Amygdala (tissue), 56 donors: ENCODE measurements at places on chromosomes 3 and 15.

DNA sequence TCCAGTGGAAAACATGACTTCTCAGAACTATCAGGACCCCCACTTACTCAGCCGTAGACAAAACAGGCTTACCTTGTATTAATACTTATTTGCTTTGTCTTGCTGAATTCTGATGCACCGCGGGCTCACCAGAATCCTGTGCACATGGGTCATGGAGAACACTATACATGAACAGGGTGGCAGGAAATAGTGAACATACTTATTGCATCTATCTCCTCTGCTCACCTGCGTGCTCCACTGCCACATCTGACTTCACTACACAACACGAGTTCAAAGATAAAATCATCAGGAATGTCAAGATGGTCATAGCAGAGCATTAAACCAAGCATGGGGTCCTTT lies 10.7 kb upstream of the MAPK6 start:
- DNase-seq = no peak

- no peak for DNase-seq
Measured at GRCh38 chr3:47193871-47194859, 30.3 kb upstream of the SETD2 start.

- no peak for DNase-seq
Measured at GRCh38 chr3:119647843-119648575, 12.4 kb downstream of the POPDC2 start.

DNA sequence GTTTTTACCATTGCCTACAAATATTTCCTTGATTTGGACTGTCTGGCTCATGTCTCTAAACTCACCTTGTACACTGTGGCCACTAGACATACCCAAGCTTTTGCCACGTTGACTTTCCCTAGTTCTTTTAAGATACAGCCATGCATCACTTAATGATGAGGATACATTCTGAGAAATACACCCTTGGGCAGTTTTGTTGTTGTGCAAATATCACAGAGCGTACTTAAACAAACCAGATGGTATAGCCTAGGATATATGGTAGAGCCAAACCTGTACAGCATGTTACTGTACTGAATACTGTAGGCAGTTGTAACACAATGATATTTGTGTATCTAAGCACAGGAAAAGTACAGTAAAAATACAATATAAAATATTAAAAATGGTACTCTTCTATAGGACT lies 5.5 kb downstream of the ARHGEF26 start:
- DNase-seq = no peak

GRCh38 chr15:67593562-67593961 lies 51.1 kb downstream of the MAP2K5 start:
- DNase-seq = no peak

DNA sequence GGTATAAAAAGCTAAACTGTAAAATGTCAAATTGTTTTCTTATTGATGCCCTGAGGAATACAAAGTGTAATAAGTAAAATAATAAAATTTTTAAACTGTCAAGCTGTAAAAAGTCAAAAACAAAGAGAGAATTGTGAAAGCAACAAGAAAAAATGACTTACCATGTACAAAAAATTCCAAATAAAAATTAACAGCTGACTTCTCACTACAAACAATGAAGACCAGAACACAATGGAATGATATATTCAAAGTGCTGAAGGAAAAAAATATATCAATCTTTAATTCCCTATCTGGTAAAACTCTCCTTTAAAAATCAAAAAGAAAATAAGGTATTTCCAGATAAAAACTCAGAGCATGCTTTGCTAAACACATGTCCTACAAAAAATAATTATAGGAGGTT lies 883.5 kb downstream of the IGSF11 start:
- no peak for DNase-seq

DNA sequence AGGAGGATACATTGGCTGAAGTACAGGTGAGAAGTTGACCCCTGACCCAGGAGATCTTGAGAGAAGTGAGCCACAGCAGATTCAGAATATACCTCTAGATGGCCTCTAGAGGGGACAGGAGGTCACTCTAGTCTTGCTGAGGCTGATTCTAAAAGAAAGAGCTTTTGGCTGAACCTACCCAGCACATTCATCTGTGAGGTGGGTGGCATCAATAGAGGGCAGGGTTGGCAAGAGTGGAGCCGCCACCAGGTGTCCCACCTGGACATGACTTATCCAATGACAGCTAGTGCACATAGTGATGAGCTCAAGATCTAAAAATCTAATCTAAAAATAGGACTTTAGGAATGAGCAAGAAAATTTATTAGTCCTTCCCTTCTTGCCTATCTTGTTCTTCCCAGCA lies 51.6 kb downstream of the CYP19A1 start:
- no peak for DNase-seq

DNA sequence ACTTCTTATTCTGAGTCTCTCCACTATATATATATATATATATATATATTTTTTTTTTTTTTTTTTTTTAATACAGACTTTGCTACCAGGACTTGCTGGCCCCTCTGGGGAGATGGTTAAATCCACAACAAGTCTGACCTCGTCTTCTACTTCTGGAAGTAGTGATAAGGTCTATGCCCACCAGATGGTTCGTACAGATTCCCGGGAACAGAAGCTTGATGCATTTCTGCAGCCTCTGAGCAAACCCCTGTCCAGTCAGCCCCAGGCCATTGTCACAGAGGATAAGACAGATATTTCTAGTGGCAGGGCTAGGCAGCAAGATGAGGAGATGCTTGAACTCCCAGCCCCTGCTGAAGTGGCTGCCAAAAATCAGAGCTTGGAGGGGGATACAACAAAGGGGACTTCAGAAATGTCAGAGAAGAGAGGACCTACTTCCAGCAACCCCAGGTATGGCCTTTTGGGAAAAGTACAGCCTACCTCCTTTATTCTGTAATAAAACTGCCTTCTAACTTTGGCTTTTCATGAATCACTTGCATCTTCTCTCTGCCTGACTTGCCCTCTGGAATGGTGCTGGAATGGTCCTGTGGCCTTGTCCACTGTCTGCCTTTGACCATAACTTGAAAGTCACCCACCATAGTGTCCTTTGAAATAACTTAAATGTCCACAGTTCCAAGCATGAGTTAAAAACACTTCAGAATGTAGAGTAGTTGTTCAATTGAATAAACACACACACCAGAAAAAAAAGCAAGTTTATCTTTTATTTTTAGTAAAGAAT lies 32.4 kb downstream of the MLH1 start:
- no peak for DNase-seq

DNA sequence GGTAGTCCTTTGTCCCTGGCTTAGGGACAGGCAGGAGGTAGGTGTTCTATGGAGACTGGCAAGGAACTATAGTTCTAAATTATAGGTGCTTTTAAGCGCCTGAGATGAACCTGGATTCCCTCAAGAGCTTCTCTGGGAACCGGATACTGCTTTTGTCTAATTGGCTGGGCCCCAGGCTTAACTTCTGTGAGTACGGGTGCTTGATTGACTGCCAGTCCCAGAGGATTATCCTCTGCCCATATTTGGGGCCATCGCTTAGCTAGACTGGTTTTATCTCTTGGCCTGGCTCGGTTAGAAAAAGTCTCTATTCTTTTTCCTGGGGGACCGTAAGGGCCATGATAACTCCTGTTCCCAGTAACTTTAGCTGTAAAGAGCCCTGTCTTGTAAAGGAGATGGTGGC lies 339.1 kb downstream of the KCNH8 start:
- DNase-seq = no peak

GRCh38 chr3:175695251-175695650 lies 836.1 kb downstream of the NAALADL2 start:
- DNase-seq = no peak

DNA sequence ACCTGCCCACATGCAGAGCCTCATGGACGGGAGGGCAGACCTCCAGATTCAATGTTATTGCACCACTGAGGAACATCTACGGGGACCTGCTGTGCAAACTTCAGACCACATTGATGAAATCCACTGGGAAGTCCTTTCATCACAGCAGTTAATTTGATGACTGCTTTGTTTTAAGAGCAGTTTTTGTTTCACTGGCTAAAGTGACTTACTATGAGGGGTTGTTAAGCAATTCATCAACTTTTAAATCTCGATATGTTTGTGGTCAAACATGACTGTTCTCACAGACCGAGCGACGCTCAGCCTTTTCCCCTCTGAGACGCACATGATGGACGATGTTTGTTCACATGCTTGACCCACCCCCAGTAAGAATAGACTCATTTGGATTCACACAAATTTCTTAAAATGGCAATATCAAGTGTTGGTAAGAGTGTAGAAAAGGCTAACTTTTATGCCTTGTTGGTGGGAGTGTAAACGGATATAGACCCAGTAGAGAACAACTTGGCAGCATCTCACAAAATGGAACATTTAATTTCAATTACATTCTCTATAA lies 35.9 kb upstream of the IREB2 start:
- DNase-seq = no peak

- no peak for DNase-seq
Measured at GRCh38 chr3:124847051-124847450, 40.1 kb downstream of the ITGB5 start.

GRCh38 chr15:66724732-66725463 lies 22.9 kb downstream of the SMAD6 start:
- no peak for DNase-seq

GRCh38 chr15:88849376-88850072 lies 45.8 kb downstream of the HAPLN3 start:
- no peak for DNase-seq

DNA sequence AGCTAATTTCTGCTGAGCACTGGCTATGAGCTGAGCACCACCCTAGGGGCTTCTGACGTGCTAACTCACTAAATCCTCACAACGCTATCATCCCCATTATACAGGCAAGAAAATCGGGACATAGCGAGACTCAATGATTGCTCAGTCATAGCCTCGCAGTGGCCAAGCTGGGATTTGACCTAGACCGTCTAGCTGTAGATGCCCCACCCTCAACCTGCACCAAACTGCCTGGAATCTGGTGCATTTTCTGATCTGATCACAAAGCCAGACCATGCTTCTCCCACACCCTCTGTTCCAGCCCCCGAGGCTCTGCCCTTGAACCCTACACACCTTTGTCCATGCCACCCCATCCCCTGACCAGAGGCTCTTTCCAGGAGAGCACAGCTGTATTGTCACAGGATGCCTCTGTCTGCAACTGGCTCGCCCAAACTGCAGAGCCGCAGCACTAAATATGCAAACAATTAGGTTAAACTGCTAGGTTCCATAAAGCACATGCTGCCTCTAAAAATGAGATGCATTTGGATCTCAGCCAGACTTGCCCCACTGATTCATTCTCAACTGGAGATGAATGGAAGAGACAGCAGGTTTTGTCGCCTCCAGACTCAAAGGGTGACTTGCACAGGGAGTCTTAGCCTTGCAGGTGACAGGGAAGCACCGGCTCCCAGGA lies 95.2 kb downstream of the NUP210 start:
- DNase-seq = no peak

GRCh38 chr3:194534243-194534642 lies 47.4 kb upstream of the ATP13A3 start:
- DNase-seq = no peak

DNA sequence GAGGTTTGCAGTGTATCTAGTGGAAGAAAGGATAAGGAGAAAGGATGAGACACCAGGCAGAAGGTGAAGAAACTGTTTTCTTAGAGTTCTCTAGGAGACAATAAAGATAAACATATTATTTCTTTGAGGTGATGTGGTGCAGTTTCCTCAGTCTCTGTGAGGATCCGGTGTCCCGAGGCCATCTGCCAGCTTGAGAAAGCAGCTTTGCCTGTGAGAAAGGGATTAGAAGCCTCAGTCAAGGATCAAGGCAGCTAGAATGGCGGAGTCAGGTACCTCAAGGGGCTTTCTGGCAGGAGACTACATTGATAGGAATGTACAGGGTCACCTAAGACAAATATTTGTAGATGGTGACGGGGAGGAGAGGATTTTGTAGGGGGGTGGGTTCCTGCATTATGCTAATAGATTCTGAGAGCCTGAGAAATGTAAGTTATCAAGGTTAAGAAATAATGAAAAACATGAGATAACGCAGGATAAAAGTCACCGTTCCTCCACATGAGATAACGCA lies 103.9 kb upstream of the MB21D2 start:
- DNase-seq = no peak

GRCh38 chr3:129727707-129728106 lies 121.2 kb upstream of the PLXND1 start:
- DNase-seq = no peak

GRCh38 chr3:148202386-148202785 lies 495.3 kb upstream of the AGTR1 start:
- no peak for DNase-seq

- DNase-seq = no peak
Measured at GRCh38 chr3:19342389-19342788, 194.1 kb downstream of the KCNH8 start.

DNA sequence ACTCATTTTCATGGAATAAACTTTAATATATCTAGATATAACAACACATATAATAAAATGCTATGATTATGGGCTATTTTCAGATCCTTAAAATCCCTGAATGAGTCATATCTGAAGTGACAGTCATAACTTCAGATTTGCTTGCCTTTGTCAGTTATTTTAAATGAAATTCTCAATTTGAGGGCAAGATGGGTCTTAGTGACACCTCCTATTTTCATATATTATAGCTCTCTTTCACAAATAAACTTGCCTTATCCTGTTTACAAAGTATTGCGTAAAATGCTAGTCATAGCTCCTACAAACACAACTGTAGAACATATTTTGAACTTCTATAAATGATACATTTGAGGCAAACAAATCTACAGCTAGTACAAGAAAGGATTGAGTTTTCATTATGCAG lies 6.2 kb upstream of the THRB start:
- no peak for DNase-seq

DNA sequence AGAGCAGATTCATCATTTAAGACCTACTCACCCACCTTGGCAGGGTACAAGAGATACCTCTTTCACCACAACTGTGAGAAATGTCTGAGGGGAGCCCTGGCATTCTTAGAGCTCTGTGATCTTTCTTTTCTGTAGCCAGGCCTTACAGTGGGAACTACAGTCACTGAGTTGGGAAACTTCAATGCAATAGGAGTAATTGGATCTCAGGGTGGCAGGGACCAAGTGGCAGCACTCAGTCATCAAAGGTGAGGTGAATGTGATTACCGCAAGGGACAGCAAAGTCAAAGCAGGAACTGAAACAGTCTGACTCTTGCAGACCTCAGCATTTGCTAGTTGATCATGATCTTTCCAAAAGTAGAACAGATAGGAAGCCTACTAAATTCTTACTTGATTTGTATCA lies 7.2 kb upstream of the MCF2L2 start:
- DNase-seq = no peak

DNA sequence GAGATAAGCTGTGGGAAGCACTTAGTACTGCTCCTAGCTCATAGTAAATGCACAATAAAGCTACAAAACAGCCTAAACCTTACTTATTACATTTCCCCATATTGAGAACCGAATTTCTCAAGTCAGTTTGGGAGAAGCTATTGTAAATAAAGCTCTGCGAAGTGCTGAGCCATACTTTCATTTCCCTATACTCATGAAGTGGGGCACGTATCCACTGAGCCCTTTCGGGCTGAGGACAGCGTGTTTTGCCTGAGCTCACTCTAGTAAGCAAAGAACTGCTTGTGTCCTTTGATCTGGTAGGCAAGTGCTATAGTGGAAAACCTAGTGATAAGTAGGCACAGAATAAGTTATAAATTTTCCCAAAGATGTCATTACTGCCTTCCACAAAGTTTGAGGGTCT lies 165.0 kb downstream of the RSL24D1 start:
- no peak for DNase-seq
